NCI-H526 treated with DMSO at 0.1 percent for 48 hours (cell line): ENCODE measurements at places on chromosomes 5 and 9.

DNA sequence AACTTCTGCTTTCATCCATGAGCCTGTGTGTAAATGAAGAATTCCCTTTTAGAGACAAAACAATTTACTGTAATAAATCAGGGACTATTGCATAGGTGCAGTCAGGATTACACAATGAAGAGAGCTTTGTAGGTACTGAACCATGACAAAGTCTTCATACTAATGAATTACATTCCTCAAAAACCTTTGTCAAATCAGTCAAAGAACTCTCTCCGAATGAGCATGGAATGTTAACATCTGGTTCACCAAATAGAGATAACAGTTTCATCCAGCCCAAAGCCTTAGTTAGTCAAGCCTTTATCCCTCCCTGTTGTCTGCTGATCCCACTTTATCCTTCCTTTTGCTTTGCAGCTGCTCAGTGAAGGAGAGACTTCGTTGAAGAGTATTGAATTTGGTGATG, 62.9 kb upstream of the DMRTA1 start:
- DNase-seq: no peak

GRCh38 chr5:160020266-160020770, 11.4 kb downstream of the TTC1 start:
- DNase-seq: no peak

GRCh38 chr5:137631453-137631852, 104.4 kb downstream of the KLHL3 start:
- no peak for DNase-seq

DNA sequence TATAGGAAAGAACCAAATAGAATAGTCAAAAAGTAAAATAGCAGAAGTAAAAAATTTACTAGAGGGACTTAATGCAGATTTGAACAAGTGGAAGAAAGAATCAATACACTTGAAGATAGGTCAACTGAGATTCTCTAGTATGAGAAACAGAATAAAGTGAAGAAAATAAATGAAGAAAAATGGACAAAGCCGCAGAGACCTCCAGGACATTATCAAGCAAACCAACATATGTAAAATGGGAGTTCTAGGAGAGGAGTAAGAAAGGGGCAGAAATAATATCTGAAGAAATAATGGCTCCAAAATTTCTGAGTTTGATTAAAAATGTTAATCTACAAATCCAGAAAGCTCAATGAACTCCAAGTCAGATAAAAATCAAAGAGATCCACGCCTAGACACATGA, 70.0 kb upstream of the ZBTB43 start:
- no peak for DNase-seq

- no peak for DNase-seq
Observed at GRCh38 chr5:164002628-164003027, 497.2 kb downstream of the MAT2B start.

GRCh38 chr9:107484117-107484723, 5.3 kb downstream of the KLF4 start:
- peak; percentile 48 for DNase-seq

GRCh38 chr5:156020647-156021046, 306.3 kb upstream of the SGCD start:
- no peak for DNase-seq

- no peak for DNase-seq
Observed at GRCh38 chr9:111144741-111145140, 106.5 kb upstream of the LPAR1 start.

- no peak for DNase-seq
Observed at GRCh38 chr9:102518324-102518723, 476.8 kb upstream of the CYLC2 start.

DNA sequence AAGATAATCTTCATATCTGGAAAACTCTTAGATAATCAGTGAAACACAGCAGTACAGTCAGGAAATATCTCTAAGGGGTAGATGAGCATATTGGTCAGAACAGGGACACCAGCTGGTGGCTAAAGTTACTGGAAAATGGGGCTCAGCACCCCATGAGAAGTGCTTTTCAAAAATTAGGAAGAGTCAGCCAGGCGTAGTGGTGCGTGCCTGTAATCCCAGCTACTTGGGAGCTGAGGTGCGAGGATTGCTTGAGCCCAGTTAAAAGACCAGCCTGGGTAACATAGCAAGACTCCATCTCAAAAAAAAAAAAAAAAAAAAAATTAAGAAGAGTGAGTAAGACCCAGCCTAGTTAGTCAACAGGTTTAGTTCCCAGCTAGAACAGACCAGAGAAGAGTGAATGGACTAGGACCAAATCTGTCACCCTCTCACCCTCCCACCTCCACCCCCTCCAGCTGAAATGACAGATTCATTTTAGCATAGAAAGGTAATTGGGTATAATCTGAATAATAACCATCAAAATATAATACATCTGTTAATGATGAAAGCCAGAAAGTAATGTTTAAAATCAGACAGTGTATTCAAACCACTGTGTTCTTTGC, 120.9 kb downstream of the CDC42SE2 start:
- DNase-seq: no peak

DNA sequence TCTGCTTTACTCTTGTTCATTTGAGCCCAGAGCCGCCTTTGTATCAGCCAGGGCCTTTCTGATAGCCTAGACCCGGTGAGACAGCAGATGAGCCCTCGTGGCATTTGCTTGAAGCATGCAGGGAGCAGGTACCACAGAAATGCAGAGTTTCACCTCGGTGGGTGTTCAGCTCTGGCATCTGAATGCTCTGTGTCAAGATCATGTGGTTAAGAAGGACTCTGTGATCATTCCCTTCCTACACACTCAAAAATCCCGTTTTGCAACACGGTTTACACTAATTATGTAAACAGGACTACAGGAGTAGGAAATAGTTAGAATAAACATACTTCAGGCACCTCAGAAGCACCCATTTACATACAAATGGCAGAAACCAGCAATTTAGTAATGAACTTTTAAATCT, 67.2 kb downstream of the MVB12B start:
- DNase-seq: no peak

DNA sequence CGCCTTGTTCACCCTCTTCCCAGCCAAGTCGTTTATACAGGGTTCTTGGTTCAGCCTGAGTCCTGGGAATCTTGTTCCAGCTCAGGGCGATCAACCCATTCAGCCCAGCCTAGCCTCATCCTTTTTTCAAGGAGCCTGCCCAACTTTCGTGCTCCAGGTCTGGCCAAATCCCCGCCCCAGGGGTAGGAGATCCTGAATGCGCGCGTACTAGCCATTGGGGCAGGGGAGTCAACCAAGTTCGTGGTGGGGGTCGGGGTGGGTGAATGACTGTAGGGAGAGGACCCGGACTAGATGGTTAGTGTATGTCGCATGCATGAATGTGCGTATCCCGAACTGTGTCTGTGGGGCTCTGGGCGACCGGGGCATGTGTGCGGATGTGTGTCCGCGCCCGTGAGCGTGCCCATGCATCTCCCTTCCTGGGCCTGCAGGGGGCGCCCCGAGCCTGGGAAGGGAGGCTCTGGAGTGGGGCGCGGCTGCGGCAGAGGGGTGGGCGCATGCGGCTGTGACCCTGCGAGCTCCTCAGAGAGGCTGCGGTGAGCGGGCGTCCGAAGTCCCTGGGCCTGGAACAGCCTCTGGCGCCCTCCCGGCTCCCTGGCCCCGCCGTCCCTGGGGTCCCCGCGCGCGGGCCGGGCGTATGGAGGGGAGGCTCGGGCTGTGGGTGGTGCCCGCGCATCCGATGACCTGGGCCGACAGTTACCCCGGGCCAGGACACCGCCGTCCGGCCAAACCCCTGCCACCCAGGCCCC, 8.7 kb downstream of the CCL21 start:
- peak; percentile 7 for DNase-seq

DNA sequence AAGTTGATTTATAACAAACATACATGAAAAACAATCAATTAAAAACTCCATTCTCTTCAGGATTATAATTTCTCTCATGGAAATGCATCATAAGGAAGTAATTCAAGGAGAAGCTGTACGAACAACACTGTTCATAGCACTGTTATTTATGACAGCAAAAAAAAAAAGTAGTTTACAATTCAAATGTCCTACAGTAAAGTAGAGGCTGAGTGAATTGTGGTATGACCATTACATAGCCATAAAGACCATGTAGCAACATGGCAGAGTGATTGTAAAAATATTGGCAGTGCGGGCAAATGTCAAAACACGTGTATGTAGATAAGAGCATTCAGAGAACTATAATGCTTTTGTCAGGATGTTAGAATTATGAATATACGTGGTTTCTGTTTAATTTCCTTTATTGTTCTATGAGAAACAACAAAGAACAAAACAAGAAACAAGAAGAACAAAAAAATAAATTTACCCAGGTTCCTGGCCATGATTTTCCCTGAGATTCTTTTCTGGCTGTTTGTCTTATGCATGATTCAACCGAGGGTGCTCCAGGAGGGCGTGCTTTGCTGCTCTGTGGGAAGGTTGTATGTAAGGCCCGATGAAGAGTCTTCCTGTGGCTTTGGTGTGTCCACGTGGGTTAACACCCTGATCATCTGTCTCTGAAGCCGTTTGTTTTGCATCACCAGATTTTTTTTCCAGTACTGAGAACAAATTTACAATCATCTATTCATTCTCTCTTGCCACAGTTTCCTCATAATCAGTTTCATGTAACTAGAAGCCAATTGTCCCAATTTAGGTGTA, 28.8 kb downstream of the GCNT4 start:
- DNase-seq: no peak

DNA sequence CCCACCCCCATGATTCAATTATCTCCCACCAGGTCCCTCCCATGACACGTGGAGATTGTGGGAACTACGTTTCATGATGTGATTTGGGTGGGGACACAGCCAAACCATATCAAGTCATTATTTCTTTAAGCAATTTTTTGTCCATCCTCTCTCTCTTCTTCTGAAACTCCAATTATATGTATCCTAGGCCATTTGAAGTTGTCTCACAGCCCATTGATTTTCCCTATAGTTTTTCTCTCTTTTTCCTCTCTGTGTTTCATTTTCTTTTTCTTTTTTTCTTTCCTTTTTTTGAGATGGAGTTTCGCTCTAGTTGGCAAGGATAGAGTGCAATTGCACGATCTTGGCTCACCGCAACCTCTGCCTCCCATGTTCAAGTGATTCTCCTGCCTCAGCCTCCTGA, 101.9 kb upstream of the CXCL14 start:
- no peak for DNase-seq
